Stimulated activated CD8-positive, alpha-beta memory T cell treated with anti-CD3 and anti-CD28 coated beads, Interleukin-7, amount 100 ng/mL, for 4 hours (primary cell): ENCODE measurements at places on chromosomes 12 and 14.

- DNase-seq: no peak
These were observed 26.1 kb downstream of the KIF26A start for GRCh38 chr14:104164512-104164911.

GRCh38 chr12:78870539-78870938 is 6.0 kb downstream of the SYT1 start:
- DNase-seq: no peak

- no peak for DNase-seq
These were observed 1823.6 kb upstream of the FLRT2 start for GRCh38 chr14:83706231-83706954.

DNA sequence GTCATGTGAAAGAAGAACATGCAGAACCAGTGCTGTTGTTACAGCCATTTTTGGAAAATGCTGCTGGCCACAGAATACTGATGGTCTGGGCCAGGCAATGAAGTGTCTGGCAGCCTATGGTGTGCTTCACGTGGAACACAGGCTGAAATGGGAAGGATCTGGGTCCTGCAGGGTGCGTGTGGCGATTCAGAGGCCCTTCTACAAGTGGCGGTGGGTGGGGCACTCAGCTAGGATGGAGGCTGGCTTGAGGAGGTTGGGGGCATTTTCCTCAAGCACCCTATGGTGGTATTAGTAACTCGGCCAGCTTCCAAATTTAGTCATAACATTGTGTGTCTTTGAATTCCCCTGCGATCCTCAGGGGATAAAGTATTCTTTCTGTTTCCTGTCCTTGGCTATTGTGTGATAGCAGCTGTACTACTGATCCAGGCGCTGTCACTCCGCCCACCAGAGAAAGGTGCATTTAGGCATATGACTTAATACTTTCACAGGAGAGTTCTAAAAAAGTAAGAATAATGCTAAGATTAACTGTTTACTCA is 9.2 kb upstream of the RAD52 start:
- DNase-seq: no peak

GRCh38 chr12:2451025-2451424 is 343.7 kb upstream of the FKBP4 start:
- no peak for DNase-seq

DNA sequence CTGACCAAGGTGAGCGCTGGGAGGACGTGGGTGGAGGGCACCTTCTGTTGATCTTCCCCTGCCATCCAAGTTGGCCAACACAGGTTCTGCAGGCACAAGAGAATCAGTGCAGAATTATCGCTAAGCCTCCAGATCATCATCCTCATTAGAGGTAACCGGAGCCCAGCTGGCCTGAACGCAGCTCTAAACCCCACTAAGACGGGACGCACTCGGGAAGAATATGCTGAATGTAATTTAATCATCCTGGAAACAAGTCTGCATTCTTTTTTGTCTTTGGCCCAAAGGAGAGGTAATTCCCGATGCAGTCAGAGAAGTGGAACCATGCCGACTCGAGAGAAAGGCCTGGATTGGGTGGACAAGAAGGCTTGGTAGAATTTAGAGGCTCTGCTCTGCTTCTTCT is 111.0 kb upstream of the GSC start:
- DNase-seq: no peak

- no peak for DNase-seq
These were observed 125.3 kb upstream of the HIF1A start for GRCh38 chr14:61569812-61570548.

- no peak for DNase-seq
These were observed 120.3 kb upstream of the BCAT1 start for GRCh38 chr12:25069224-25069623.

DNA sequence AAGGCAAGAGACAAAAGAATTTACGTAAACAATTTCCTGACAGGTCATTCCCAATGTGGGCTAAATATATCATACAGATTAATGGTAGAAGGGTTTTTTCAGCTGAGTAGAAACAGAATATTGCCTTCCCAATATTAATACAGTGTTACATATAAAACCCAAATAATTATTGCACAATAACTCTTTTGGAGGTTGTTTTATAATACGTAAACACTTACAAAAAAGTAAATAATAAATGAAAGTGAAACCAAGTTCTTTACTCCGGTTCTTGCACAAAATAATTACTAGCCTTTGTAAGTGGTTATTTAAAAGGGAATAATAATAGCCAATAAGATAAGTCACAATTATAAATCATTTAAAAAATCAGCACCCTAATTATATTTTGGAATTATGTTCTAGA is 118.6 kb upstream of the SSTR1 start:
- DNase-seq: no peak

DNA sequence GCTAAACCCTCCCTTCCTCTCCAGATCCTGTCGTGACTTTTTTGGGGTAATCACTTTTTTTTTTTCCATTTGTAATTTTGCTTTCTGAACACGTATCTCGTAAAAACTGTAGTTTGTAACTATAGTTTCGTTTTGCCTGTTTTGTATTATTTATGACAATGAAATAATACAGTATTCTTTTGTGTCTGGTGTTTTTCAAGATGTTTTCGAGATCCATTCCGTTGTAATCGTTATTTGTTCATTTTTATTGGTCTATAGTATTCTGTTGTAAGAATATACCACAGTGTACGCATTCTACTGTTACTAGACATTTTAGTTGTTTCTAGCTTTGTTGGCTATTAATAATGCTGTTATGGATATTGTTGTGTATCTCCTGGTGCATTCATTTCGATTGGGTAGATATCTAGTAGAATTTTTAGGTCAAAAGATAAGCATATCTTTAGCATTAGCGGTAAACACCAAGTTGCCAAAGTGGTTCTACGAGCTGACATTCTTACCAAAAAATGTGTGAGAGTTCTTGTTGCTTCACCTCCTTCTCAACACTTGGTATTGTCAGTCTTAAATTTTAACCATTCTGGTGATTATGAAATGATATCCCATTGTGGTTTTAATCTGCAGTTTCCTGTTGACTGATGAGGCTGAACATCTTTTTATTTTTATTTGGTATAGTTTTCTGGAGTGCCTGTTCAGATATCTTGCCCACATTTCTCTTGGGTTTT is 92.3 kb upstream of the EVL start:
- no peak for DNase-seq

DNA sequence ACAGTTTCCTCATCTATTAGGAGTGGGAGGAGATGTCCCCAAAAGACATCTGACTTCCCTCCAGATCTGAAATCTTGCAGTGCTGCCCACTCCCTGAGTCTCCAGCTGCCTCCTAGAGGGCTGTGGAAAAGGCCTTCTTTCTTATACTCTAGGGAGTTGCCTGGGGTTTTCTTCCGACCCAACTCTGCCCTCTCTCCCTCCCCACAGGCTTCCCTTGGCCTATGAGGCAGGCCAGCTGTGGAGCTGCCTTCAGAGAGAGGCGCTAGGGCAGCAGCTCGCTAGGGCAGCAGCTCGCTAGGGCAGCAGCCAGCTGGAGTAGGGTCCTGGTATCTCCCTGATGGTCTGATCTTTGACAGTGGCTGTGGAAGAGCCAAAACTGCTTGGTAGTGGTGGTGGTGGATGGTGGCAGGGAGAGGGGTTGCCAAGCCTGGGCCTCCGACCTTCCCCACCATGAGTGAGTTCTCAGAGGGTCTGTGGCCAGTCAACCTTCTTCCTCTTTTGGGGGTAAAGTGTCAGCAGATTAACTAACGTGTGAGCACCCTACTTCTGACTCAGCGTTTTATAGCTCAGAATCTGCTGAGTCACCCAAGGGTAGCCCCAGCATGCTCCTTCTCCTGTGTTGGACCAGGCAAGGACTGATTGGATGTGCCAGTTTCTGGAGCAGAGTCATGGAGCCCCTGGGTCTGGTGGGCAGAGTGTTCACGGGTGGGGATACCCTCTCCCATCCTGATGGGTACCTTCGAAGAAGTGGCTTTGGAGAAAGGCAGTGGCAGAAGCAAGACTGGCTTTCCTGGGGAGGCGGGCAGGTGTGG is 2.3 kb downstream of the SLC48A1 start:
- DNase-seq: no peak

DNA sequence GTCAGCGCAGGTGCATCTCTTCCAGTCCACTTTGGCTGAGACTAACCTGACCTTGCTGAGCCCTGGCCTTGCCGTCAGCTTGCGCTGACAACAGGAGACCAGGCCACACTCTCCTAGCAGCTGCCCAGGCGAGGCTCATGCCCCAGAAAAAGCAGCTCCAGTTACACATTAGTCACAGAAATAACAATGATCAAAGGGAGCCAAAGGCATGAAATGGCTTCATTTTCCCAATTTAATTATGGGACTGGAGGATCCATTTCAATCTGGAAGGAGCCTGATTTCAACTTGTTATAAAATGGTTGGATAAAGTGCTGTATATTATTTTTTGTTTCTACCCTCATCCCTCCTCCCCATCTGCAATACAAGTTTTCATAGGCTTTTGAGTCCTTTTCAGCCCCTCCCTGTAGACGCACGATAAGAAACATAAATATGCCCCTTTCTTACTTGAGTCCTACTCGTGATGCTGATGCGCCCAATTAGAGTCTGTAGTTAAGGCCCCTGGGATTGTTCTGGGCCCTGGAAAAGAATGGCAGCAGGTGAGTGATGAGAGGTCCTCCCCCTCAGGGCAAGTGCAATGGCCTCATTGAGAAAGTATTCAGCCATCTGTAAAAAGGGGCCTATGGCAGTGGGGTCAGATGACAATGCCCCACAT is 376.0 kb downstream of the C12orf75 start:
- DNase-seq: no peak

GRCh38 chr12:27020761-27021160 is 1.6 kb upstream of the MED21 start:
- DNase-seq: no peak

DNA sequence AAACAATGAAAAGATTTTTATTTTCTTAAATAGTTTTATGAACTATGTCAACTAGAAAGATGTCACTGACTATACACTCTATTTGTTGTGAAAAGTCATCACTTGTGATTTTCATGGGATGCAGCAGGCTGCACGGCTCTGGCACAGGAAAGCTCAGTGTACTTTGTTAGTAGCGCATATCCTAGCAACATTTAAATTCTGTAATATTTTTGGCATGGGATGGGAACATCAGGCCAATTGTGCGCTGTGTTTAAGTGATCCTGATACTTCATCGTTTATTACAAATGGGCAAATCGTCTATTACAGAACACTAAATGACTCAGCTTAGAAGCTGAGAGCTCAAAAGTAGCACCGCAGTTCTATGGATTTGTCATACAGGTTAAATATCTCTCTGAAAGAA is 60.7 kb upstream of the SAV1 start:
- DNase-seq: no peak

DNA sequence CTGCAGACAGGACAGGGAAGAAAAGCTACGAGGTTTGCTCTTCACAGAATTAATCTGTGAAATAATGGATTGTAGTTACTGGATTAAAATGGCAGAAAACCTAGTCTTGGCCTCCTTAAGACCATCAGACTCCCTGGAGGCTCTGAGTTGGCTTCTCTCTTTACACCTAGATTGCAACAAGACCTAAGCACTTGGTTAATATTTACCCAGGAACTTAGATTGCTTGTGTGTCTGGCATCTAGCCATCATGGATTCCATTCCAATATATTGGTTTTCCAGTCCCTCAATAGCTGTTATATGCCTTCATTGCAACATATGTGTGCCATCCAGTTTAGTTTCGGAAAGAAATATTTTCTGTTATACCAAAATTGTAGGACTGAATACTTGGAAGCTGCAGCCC is 1.9 kb upstream of the GTF2A1 start:
- no peak for DNase-seq

DNA sequence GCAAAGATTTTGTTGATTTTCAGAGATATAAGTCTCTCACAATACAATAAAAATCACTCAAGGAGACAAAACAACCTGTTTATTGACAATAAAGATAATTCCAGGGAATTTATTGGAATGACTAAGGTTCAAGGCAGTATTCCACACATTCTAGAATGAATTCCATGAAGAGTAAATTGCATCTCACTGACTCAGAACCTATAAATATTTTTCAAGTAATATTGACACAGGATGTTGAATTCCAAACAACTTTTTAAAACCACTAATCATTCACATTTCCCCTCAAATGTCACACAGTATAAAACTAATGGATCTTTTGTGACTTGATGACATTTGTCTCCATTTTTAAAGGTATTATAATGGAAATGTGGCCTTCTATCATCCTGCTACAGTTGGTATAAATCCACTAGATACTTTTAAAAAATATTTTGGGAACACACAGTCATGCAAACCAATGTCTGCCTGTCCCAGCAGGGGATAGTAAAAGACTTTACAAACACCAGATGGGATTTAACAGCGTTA is 42.1 kb upstream of the LGR5 start:
- no peak for DNase-seq

GRCh38 chr14:67641902-67642749 is 22.4 kb downstream of the ARG2 start:
- no peak for DNase-seq

DNA sequence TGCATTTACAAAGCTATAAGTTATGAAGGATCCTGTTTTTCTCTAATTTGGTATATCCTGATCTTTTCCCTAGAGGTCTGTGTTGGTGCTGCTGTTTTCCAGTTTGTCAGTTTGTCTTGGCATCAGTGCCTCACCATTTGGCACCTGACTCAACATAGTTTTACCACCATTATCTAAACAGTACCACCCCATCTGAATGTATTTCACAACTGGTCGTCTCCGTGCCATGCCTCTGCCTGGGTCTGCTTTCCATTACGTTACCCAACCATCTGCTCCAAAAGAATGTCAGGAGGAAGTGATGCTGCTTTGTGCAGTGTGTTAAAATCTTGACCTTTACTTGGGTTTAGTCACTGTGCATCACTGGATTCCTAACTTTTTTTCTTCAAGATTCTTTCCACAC is 129.3 kb upstream of the RASSF8 start:
- no peak for DNase-seq

DNA sequence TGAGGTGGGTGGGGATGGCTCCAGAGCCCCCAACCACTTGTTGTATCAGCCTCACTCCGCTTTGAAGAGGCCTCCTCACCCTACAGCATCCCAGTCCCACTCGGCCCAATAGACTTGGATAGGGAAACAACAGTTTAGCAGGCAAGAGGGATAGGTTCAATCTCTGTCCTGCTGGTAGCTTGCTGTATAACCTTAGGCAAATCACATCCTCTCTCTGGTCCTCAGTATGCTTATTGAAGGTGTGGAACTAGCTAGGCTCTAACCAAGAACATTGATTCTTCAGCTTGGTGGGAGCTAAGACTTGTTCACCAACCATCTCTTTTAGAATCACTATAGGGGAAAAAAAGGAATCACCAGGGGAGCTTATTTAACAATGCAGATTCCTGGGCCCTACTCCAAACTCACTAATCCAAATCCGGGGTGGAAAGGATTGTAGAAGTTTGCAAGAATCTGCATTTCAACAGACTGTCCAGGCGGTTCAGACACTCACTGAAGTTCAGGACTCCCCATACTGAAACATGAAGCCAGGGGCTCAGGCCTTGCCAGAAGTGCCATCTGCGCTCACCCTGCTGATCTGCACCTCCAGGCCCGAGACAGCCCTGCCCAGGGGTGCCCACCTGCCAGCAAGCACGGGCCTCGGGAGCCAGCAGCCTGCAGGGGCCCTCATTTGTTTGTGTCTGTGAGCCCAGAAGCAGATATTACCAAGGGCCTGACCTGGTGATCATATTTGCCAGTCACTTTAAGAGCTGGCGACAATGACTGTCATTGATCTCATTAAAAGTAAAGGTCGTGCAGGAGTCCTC is 113.0 kb downstream of the ADCK1 start:
- DNase-seq: no peak

- DNase-seq: no peak
These were observed 70.5 kb downstream of the EGLN3 start for GRCh38 chr14:33880330-33880729.
